ENCODE measurements at places on chromosomes 12 and 14.
A peak's percentile ranks its signal among the peaks of the same experiment; 100 is the strongest.

DNA sequence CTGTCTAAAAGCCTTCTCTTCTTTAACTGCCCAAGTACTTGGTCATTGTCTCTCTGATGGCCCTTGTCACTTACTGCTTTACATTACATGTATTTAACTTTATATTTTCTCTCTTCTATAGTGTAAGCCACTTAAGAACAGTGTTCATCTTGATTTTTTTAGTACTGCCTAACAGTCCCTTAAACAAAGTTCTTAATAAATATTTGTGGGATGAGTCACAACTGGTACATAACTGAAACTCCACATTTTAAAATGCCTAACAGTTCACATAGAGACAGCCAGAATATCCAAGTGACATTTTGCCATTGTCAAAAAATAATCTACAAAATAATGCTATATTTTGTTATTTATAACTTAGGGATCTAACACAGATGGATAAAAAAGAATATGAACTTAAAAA is 146.6 kb downstream of the STXBP6 start:
- DNase-seq = no peak

GRCh38 chr12:77031745-77032144 is 33.6 kb downstream of the E2F7 start:
- no peak for DNase-seq

DNA sequence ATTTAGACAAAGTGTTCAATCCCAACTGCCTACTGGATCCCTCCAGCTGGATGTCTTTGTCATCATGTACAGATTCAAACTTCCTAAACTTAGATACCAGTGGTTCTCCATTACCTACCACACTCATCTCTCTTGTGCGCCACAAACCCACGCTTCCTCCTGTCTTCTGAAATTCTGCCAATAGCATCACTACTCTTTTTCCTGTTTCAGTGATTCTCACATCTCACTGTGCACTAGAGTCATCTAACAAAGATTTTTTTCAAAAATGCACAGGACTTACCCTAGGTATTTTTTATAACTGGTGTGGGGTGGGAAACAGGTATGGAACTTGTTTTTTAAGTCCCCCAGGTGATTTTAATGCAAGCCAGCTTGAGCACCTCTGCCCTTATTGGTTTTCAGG is 5.9 kb downstream of the PSMB5 start:
- DNase-seq = no peak

DNA sequence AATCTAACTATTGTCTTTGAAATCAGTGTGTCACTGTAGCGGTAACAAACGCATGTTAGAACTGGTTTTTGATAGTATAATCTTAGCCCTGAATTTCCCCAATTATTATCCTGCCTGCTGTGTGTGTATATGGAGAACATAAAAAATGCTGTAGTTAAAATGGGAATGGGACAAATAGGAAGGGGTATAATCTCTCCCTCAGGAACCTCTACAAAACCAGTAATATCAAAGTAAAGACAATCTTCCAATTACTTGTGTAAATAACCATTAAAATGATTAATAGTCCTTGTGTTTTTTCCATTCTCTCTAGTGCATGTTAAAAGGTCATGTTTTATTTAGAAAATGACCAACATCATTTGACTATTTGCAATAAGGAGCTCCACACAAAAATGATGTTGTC is 200.1 kb upstream of the TMTC1 start:
- DNase-seq = no peak

DNA sequence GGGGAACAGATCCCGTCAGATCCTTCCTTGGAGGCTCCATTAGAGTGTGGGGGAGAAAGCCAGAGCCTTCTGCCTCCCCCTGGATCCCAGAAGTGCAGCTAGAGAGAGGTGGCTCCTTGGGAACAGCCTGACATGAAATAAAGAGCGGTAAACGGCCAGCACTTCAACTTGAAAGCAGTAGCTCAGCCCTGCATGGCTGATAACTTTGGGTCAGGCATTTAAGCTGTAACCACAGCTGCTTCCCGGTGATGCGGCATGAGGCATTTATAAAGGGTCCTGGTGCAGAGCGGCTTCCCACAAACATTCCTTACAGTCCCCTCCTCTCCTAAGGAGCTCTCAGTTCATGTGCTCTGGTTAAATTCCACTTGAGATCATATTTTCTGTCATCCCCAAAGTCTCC is 960.3 kb downstream of the VRK1 start:
- DNase-seq = peak; percentile 40

DNA sequence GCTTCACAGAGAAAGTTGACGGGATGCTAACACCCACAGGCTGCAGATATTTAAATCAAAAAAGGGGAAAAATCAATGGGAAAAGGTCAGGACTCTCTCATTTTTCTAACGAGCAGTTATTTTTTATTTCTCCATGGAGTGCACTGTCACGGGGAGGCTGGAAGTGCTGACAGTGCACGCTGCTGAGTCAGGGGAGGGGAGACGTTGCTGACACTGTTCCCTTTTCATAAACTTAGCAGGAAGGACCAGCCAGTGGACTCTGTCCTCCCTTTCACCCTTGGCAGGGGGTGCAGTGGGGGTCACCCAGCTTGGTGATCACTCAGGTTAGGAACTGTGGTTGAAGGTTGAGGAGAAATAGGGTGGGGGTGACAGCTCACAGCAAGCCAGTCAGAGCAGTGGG is 65.6 kb upstream of the FUT8 start:
- no peak for DNase-seq

- DNase-seq = no peak
Measured at GRCh38 chr14:45434221-45434620, 181.2 kb upstream of the MIS18BP1 start.

DNA sequence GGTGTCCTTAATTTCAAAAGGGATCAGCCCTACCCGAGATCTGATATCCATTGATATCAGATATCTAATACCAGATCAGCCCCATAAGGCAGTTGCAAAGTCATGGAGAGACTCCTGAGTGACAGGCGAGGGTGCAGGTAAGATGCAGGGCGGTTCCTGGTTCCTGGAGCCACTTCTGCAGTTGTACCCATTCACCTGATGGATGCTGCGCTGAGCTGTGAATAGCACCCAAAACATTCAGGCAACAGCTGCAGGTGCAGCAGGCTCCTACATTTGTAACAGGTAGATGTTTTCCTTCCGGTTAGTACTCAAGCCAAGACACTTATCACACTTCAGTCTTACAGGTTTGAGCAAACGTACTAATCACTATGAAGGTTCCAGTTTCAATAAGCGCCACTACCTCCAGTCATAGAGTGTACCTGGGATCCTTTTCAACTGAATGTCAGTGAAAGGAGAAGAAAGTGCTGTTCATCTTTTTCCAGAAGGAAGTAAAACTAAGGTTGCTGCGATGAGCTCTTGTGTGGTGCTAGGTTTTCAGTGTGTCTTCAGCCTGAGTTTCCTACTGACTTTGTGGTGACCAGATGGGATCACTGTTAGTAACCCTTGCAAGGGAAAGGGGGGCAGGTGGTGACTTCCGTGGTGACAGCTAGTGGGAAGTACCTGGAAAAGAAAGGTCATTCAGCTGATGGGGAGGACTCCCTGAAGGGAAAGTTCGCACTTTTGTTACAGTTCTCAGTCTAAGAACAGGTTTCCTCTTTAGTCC is 1.9 kb downstream of the ATP6V0A2 start:
- DNase-seq = no peak

DNA sequence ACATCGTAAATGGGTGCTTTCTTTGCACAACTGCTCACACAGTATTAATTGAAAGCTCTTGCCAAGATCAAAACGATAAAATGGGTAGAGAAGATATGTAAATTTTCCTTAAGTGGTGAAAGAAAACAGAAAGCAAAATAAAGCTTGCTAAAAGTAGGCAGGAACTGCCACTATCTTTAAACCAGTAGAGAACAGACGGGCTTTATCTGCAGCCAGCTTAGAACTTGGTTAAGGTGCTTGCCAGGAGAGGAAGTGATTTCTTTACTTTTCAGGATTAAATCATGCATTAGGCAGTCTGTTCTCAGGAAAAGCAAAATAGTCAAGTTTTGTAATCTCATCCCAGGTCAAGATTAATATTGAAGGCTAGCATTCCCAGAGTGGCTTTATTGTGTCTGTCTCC is 56.9 kb upstream of the CCDC175 start:
- no peak for DNase-seq

DNA sequence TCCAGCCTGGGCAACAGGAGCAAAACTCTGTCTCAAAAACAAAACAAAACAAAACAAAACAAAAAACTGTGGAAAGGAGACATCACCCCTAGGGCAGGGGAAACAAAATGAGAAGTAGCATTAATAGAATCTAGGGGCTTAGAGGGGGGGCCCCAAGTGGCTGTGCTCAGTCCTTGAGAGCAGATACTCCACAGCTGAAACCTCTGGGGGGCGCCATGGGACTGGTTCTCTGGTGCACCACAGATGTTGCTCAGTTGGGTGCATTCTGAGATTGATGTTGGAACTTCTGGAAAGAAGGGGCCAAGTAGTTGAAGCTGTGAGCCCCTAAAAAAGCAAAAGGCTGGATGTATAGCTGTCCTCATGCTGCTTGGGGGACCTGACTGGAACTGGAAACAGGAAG is 11.8 kb upstream of the SYNE2 start:
- no peak for DNase-seq

GRCh38 chr12:91127751-91128150 is 16.5 kb upstream of the LUM start:
- DNase-seq = no peak

- DNase-seq = no peak
Measured at GRCh38 chr12:10363914-10364814, 25.7 kb downstream of the KLRK1 start.

DNA sequence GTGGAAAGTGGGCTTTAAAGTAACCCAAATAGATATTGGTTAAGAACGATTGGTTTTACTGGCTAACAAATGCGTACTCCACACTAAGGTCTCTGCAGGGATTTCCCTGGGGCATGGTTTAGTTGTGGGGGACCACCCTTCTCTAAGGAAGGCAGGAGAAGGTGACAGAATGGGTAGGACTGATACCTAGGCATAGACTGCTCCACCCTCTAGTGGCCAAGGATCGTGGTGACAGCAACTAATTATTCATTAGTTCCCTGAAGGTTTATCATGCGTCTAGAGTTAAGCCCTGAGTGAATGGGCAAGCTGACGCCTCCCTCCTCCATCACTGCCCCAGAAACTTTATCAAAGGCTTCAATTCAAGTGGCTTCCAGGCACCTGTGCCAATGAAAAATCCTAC is 9.1 kb downstream of the FAM181A start:
- DNase-seq = no peak

DNA sequence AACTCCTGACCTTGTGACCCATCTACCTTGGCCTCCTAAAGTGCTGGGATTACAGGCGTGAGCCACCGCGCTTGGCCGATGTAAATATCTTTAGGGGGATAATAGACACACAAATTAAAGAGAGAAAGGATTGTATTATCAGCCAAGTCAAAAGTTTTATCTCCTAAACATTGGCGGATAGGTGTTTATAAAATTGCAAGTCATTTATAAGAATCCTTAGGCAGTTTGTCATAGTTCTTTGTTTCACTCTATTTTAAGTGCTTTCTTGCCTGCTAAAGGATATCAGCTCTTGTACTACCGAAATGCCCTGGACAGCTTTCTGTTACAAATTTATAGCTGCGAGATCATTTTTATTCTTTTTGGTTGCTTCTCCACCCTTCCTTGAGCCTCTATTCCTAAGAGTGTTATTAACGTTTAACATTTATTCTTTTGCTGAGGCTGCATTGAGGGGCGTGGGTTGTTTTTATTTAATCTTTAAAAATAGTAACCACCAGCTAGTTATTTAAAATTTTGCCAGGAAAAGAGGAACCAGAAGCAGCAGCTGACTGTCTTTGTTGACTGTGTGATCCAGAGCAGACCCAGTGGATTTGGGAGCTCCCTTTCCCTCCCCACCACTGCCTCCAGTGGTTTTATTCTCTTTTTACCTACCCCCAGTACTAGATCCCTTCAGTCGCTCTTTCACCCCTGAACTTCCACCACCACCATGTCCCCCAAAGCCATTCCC is 106.4 kb downstream of the DIP2B start:
- DNase-seq = no peak

- no peak for DNase-seq
Measured at GRCh38 chr12:3247077-3247476, 169.9 kb downstream of the TSPAN9 start.

DNA sequence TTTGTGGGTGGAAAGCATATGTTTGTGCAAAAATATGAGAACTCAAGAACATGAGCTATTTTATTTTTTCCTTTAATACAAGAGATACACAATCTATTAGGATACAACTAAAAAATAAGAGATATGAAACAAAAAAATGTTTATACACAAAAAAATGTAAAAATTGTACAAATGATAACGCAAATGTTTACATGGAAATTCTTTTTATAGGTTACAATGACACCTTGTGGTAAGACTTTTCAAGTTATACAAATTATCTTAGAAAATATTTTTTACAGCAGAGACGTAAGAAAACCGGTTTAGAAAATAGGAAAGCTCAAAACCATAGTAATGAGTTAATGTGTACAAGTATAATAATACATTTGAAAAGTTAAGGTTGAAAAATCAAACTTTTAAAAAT is 25.5 kb downstream of the CEP83 start:
- DNase-seq = no peak

- DNase-seq = no peak
Measured at GRCh38 chr12:88922816-88923215, 342.5 kb upstream of the KITLG start.

DNA sequence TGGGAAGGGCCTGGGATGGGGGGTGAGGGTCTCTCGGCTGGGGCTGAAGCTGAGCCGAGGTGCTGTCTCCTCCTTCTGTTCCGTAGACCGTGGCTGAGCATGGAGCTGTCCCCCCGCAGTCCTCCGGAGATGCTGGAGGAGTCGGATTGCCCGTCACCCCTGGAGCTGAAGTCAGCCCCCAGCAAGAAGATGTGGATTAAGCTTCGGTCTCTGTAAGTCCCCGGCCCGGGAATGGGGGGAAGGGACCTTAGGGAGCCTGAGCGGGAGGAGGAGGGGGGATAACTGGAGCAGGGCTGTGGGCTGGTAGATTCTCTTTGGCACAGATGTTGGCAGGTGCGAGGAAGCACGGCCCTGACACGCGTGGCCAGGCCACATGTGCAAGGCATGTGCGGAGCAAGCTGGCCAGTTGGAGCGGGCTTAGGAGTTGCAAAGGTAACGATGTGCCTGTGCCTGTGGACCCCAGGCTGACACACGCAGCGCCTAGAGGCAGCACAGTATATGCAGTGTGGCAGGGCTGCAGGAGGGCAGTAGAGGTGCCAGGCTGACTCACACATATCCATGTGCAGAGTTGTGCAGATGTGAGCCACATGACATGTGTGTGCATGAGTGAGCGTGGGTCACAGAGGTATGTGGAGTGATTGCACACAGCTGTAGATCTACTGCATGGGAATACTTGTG is 512 bp downstream of the PDE1B start:
- no peak for DNase-seq

DNA sequence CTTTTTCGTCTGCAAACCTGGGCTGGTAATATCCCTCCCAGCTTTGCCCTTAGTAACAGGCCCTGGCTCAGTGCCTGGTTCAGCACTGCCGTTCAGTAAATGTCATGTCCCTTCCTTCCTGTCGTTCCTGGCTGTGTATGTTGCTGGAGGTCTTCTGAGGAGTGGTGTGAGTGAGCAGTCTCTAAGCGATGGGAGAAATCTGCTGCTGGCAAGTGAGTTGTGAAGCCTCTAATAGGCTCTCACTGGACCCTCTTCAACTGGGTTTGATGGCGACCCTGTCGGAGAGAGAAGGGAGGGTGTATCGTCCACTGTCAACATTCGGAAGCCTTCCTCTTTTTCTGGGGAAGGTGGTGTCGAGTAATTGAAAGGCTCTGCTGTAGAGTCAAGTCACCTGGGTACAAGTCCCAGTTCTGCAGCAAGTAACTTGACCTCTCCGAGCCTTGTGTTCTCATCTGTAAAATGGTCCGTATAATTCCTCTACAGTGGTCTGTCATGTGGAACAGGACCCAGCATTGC is 62.8 kb downstream of the HRK start:
- no peak for DNase-seq

- DNase-seq = no peak
Measured at GRCh38 chr12:124233846-124234640, 60.9 kb upstream of the RFLNA start.

- no peak for DNase-seq
Measured at GRCh38 chr12:69981881-69982475, 157.0 kb downstream of the MYRFL start.

Measured in NCI-H187 (cell line).